Activated CD4-positive, alpha-beta T cell treated with anti-CD3 and anti-CD28 coated beads for 36 hours (primary cell): ENCODE measurements at places on chromosomes 7 and 10. TPM values are rescaled to one million over a fixed set of nuclear protein-coding genes. Genes with fewer than 3 reads are reported as not detected.

The C10orf90 gene
- not detected for total RNA-seq

The DRGX gene
- not detected for total RNA-seq

The HECW1 gene
- not detected for total RNA-seq

The MINPP1 gene
- 8.3 TPM for total RNA-seq

The TEX47 gene
- total RNA-seq, result not detected

The TSPAN33 gene
- total RNA-seq, result 6.5 TPM

The ATE1 gene
- 23.2 TPM for total RNA-seq

The SPDYE2B gene
- not detected for total RNA-seq

The ZNF488 gene
- 0.75 TPM for total RNA-seq

The TBRG4 gene
- 158 TPM for total RNA-seq

The RPA3 gene
- total RNA-seq, result 181 TPM

The GIMAP7 gene
- 34.5 TPM for total RNA-seq
